DMS 273 treated with DMSO at 0.1 percent for 48 hours (cell line): ENCODE measurements at places on chromosomes 6 and 20.

GRCh38 chr20:49541733-49542513 lies 26.0 kb downstream of the PTGIS start:
- DNase-seq, result peak; percentile 37

GRCh38 chr20:10404023-10404628 lies 29.9 kb downstream of the MKKS start:
- no peak for DNase-seq

DNA sequence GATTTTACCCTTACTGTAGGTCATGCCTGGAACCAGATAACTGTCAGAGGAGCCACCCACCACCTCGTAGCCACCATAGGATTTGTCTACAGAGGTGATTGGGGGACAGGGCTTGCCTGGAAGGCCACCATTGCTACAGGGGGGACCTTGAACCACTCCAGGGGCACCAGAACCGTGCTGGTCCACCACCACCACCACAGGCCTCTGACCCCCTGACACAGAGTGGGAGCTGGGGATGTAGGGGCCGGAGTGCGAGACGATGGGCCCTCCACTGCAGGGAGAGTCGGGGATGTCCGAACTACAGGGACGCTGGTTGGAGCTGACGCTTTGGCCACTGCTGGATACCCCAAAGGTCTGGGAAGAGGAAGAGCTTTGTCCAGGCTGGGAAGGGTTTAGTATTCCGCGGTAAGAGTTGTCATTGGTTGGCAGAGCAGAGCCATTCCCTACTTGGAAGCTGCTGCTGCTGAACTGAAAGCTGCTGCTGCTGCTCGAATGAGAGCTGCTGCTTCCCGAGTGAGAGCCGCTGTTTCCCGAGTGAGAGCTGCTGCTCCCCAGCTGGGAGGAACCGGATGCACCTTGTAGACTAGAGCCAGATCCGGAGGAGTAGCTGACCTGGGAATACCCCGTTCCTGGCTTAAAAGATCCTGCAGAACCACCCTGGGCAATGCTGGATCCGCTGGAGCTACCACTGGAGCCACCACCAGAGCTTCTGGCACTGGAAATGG lies 2.2 kb downstream of the PSORS1C1 start:
- no peak for DNase-seq

DNA sequence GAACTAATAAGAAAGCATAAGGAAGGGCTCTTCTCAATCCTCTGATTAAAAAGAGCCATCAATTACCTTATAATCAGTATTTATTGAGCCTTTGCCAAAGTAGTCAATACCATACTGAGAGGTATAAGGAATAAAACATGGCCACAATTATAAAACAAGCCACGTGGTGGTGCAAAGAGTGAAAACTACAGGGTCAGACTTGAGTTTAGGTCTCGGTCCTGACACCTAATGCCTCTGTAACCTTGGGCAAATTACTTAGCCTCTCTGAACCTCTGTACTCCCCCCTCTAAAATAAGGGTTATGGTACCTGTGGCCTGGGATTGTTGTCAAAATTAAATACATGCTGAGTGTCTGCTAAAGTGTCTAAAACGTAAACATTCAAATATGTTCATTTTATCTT lies 11.8 kb downstream of the TRIM10 start:
- DNase-seq, result no peak

GRCh38 chr6:169070506-169071176 lies 183.0 kb downstream of the THBS2 start:
- DNase-seq, result no peak

DNA sequence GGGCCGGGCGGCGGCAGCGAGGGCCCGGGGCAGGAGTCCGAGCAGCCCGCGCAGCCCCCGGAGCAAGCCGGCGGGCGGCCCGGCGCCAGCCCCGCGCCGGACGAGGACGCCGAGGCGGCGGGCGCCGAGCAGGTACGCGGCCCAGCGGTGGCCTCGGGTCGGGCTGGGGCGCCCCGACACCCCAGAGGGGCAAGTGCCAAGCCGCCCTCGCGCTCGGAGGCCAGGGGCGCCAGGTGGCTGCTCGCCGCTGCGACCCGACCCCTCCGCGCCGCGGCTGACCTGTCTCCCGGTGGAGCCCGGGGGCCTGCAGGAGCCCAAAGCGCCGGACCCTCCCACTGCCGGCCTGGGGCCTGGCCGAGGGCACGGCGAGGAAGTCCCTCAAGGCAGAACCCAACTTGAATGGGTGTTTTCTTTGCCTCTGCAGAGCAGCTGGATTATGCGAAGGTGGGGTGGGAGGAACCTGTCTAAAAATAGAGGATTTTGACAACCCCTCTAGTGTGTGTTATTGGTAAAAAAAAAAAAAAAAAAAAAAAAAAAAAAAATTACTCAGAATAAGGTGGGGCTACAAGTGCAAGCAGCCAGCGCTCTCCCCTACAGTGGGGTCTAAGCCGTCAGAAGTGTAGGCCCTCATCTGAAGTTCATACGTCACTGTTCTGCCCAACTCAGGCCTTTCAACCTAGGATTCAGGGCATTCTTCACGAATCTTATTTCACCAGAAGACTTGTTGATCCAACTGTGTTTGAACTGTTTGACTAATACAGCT lies 609 bp downstream of the OGFRL1 start:
- no peak for DNase-seq

DNA sequence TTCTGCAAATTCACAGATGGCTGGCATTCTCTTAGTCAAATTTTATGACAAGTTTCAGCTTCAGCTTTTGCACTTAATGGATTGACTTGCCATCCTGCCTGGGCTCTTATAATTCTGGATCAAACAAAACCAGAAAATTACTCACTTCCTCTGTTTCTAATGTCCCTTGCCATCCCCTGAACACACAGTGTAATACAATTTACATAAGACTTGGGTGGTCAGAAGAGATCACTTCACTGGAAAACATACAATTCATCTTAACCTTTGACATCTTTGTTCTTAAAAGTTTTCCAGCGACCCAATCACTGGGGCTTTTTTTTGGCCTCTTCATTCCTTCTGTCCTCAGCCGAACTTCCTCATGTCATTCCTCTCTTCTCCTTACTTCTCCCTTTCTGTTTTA lies 199.0 kb downstream of the ARHGAP18 start:
- DNase-seq, result no peak
